ENCODE measurements at places on chromosomes 6 and 20. TPM values are rescaled to one million over a fixed set of nuclear protein-coding genes. Genes with fewer than 3 reads are reported as not detected.

The CST8 gene
- not detected for total RNA-seq

The ZSWIM3 gene
- 3.7 TPM for total RNA-seq

The BIRC7 gene
- under 0.01 TPM for total RNA-seq

The OTOR gene
- total RNA-seq, result not detected

The TPD52L2 gene
- total RNA-seq, result 175 TPM

The CBLN4 gene
- total RNA-seq, result not detected

The TAP1 gene
- 62.0 TPM for total RNA-seq

The SPDEF gene
- not detected for total RNA-seq

The FOXS1 gene
- 9.3 TPM for total RNA-seq

The ATRN gene
- total RNA-seq, result 30.7 TPM

The CALHM4 gene
- 0.19 TPM for total RNA-seq

The MED20 gene
- 20.9 TPM for total RNA-seq

The VNN1 gene
- under 0.01 TPM for total RNA-seq

The DNAH8 gene
- under 0.01 TPM for total RNA-seq

The DNAAF9 gene
- 11.6 TPM for total RNA-seq

The CCDC170 gene
- total RNA-seq, result 0.56 TPM

The TAP2 gene
- 10.4 TPM for total RNA-seq

The MYLK2 gene
- total RNA-seq, result under 0.01 TPM

The DZANK1 gene
- 0.56 TPM for total RNA-seq

The MAK gene
- total RNA-seq, result not detected

The ISM1 gene
- not detected for total RNA-seq

The BPIFB2 gene
- total RNA-seq, result not detected

The HLA-DQB2 gene
- not detected for total RNA-seq

The RBPJL gene
- total RNA-seq, result not detected

The GLP1R gene
- under 0.01 TPM for total RNA-seq

The PAX1 gene
- not detected for total RNA-seq

The STMN3 gene
- 9.8 TPM for total RNA-seq

The HLA-DRB1 gene
- 3.7 TPM for total RNA-seq

The KCNK16 gene
- total RNA-seq, result not detected

The NAA20 gene
- 37.2 TPM for total RNA-seq

The PRDM13 gene
- not detected for total RNA-seq

The UBE2J1 gene
- 39.3 TPM for total RNA-seq

The PMEPA1 gene
- total RNA-seq, result 1.5 TPM

The JAG1 gene
- total RNA-seq, result 117 TPM

The NR2E1 gene
- not detected for total RNA-seq

The SFTA2 gene
- not detected for total RNA-seq

The CLPSL1 gene
- total RNA-seq, result not detected

The ULBP1 gene
- under 0.01 TPM for total RNA-seq

The OXT gene
- not detected for total RNA-seq

All from regular cardiac myocyte (primary cell).